ENCODE measurements at places on chromosomes 12 and 14.

GRCh38 chr12:58388261-58388660 is 446.9 kb downstream of the ATP23 start:
- no peak for DNase-seq

DNA sequence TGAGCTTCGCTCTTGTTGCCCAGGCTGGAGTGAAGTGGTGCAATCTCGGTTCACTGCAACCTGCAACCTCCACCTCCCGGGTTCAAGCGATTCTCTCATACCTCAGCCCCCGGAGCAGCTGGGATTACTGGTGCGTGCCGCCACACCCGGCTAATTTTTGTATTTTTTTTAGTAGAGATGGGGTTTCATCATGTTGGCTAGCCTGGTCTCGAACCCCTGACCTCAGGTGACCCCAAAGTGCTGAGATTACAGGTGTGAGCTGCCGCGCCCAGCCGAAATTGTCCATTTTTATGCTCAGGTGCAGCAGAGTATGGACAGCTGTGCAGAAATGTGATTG is 19.2 kb upstream of the CYP46A1 start:
- no peak for DNase-seq

DNA sequence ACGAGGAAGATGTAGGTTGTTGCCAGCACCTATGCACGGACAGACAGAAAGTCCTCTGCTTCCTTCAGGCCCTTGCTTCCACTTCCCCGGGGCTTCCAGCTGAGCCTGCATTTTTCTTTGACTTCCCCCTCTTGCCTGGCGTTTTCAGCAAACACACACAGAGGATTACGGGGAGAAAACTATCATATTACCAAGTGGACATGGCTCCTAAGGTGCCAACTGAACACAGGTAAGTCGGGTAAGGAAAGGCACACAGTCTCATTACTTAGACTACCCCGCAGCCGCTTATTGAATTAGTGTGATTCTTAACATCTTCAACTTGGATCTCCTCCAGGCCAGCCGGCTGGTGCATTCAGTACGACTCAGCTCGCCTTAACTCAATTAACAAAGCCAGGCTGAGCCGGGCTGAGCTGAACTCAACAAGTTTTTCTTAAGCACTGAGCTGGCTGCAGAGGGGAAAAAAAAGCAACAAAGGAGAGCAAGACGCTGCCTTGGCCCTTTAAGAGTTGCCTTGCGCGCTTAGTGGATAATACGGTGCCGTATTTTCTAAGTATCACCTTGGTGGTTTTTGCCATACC is 19.2 kb upstream of the MAP1LC3B2 start:
- no peak for DNase-seq

- no peak for DNase-seq
Measured at GRCh38 chr12:48122065-48122834, 3.1 kb downstream of the PFKM start.

DNA sequence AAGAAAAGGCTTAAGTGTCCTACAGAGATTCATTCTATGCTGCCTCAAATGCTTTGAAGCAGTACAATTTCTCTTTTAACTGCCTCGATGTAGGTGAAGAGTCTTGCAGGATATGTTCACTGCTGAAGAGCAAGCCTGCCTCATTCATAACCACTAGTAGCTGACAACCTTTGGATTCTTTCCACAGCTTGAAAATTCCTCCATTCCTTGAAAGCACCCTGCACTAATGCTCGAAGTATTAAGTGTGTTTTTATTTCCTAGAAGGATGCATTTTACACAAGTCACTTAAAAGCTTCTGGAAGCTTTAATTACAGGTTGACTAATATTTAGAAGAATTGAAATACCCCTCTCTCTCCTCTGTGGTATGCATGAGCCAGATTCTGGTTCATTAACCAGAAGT is 429.4 kb downstream of the DIO2 start:
- DNase-seq: no peak
